ENCODE measurements at places on chromosomes 6 and 20.

GRCh38 chr6:158160932-158161539 lies 7.0 kb downstream of the SERAC1 start:
- no peak for DNase-seq

- DNase-seq = no peak
Measured at GRCh38 chr20:45034436-45034835, 66.5 kb downstream of the KCNS1 start.

GRCh38 chr6:22497276-22497675 lies 72.1 kb upstream of the HDGFL1 start:
- DNase-seq = no peak

DNA sequence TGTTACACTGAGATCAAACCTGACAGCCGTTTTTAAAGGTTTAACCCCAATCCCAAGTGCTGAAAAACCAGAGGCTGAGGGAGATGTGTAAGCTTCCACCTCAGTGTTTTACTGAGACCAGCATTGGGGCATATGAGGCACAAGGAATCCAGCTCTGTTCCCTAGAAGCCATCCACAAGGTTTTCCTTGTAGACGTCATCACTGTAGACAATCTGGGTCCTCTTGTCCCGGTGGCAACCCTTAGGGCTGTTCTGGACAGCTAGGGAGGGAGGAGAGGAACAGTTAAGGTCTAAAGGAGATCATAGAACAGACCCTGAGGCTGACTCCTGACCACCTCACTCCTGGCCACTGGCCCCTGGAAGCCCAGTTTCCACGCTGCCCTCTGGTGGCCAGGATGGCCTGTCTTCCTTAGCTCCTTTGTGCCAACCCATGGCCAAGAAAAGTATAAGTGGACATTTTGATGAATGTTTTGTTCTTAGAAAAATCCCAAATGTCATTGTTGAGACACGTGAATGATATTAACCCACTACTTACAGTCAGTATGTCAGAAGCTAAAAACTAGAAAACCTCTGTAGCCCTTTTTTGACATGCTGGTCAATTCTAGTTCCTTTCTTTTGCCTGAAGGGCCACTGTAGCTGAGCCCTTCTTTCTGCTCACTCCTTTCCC lies 6.4 kb downstream of the CFB start:
- DNase-seq = no peak

DNA sequence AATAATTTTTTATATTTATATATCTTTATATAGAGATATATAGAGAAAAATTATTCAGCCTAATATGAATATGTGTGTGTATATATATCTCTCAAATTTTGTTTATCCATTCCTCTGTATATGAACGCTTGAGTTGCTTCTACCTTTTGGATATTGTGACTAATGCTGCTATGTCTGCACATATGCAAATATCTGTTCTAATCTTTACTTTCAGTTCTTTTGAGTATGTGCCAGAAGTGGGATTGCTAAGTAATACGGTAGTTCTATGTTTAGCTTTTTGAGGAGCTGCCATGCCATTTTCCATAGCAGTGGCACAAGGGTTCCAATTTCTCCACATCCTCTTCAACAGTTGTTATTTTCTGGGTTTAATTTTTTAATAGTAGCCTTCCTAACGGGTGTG lies 72.8 kb upstream of the CEP85L start:
- no peak for DNase-seq

GRCh38 chr20:43748274-43748673 lies 21.5 kb upstream of the GTSF1L start:
- no peak for DNase-seq

DNA sequence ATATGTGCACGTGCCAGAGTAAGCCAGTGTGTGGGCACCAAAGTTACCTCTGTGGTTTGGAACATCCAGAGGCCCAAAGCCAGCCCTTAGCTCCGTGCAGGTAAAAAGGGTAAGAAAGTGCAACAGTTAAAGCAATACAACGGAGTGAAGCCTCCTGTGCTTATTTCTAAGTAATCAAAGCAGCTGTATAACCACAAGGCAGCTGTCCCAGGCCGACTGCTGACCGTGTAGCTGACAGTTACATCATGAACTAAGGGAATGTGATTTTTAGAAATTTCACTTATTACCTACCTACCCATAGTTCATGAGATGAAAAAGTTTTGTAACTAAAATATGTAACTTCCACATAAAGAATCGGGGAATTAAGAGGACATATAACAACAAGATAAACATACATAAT lies 121.2 kb upstream of the QKI start:
- no peak for DNase-seq

- no peak for DNase-seq
Measured at GRCh38 chr20:5220321-5221060, 93.7 kb downstream of the CDS2 start.

DNA sequence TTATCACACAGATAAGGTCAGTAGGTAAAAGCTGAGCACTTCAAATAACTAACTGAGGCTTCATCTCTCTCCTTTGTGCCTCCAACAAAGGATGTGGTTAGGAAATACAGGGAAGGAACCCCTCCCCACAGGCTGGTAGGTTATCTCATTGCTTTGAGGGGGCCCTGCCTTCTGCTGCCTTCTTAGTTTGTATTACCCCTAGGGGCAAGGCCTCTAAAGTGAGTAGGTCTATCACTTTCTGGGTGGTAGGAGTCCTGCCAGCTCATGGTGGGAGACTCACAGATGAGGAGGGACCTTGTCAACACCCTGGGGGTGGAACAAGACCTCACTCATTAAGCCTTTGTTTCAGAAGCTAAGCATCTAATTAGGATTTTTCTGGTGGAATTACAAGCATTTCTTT lies 34.6 kb downstream of the EDN1 start:
- DNase-seq = no peak

DNA sequence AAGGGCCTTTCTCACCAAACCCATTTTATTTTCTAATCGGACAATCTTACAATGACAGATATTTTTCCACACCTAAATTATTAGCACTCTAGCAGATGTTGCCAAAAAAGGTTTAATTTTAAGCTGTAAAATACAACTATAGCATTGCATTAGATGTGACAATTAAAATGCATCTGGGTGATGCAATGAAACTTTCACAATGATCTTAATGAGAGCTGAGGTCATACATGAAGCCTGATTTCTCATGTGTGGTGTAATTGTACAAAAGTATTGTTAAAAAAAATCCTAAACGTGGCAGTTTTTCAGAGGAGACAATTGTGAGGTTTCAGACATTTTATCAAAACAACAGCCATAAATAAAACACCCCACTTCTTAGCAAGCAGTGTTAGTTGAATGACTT lies 606.0 kb downstream of the HDGFL1 start:
- no peak for DNase-seq

DNA sequence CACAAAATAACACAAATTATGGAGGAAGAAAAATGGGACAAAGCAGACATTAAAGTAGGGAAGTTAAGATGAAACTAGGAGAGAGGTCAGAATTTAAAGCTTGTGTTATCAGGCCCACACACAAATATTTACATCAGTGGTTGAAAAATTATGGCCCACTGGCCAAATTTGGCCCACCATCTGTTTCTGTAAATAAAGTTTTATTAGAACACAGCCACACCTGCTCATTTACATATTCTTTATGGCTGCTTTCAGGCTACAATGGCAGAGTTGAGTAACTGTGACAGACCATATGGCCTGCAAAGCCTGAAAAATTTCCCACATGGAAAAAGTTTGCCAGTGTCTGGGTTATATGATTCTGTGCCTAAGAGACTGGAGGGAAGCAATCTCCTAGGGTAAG lies 49.0 kb downstream of the SLC22A23 start:
- no peak for DNase-seq

DNA sequence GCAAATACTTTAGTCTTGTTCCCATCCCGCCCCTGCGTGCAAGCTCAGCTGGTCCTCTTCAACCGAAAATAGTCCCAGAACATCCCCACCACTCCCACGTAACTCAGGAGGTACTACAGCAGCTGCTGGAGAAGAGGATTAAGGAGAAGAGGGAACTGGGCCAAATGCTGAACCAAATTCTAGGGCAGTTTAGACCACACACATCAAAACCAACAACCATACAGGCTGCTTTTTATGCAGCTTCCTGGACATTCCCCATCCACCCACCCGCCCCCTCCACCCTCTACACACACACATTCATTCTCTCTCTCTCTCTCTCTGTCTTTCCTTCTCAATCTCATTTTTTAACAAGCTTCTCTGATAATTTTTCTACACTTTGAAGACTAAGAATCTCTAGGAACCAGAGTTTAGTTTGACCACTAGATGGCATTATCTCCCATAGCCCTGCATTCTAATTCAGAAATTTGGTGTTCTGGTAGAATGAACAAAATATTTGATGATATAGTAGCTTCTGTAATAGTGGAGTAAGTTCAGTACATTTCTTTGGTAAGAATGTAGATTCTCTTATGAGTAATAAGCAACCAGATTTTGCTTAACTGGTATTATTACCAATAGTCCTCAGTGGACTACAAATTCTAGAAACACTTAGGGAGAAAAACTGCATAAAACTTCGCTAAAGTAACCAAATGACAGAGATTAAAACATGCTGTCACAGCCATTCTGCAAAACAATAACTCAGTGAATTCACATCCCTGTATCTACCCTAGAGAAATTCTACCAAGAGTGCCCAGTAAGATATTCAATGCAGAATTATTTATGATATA lies 52.1 kb upstream of the BEND6 start:
- no peak for DNase-seq

GRCh38 chr6:82144852-82145340 lies 102.6 kb downstream of the IBTK start:
- DNase-seq = no peak

- DNase-seq = no peak
Measured at GRCh38 chr20:32110173-32110704, 725 bp downstream of the TM9SF4 start.
